ENCODE measurements at places on chromosomes 13 and 19.

- peak; percentile 43 for DNase-seq
Measured at GRCh38 chr13:87274209-87274819, 396.9 kb upstream of the SLITRK5 start.

DNA sequence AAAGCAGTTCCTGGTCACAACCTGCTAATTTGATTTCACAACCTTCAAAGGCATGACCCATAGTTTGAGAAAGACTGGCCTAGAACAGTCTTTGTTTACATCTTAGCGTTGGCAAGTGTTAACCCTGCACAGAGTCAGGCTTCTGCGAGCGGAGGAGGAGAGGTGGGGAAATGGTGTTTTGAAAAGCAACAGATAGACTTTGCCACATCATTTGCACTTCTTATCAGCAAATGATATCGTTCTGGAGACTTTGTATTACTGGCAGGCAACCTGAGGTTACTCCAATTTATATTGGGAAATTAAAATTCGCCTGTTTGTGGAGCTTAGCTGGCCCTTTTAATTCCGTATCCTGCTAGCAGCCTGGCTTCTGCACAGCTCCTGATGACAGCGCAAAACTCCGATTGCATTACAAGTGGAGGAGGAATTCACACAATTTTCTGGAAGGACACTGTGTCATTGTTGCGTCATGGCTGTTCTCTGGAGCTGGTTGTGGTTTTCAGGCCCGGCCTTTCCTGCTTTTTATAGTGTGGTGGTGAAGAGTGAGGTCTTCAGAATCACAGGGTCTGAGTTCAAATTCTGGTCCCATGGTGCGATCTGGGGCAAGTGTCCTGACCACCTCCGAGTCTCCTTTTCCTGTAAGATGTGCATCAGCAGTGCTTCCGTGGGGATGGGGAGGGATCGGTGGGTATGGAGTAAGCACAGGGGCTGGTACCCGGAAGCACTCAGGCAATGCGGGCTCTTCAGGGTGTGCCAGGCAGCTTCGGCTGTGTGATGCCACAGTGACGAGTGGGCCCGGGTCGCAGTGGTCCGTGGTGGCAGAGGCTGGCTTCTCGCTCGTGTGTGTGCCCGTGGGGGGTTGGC lies 49.1 kb upstream of the EHD2 start:
- peak; percentile 99 for DNase-seq

DNA sequence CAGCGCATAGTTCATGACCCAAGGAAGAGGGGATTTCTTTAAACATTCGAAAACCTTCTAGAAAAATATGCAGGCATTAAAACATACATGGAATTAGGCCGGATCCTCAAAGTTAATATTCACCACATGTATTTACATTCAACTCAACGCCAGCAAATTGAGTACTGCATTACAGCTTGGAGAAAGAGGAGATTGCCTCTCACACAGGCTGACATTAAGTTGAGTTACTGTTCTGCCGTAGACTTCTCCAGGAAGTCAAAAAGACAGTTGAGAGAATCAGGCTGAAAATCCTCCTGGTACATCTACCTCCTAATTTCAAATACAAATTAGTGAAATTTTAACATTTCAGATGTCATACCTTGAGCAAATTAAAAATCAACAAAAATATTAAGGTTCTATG lies 195.7 kb downstream of the URI1 start:
- no peak for DNase-seq

- DNase-seq: no peak
Measured at GRCh38 chr13:106110241-106110855, 425.1 kb downstream of the EFNB2 start.

DNA sequence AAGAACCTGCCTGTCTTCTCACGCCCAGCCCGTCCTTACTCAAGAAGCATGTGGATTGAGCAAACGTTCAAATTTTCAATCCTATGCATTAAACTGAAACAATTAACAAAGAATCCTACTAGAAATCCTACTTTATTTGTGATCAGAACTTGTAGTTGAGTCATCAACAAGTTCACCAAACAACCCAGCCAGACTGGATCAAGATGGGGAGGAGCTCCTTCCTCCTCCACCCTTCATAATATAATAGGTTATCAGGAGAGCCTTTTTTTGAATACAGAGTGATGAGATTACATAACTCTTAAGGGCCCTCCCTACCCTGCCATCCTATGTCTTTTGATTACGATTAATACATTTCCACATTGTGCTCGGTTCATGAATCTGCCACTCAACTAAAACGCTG lies 32.7 kb downstream of the SOX21 start:
- DNase-seq: no peak

GRCh38 chr13:31674051-31674450 lies 65.3 kb upstream of the RXFP2 start:
- DNase-seq: peak; percentile 51

GRCh38 chr19:5843295-5843927 lies 3.9 kb upstream of the FUT6 start:
- no peak for DNase-seq

- DNase-seq: no peak
Measured at GRCh38 chr13:110817143-110817542, 97.7 kb downstream of the ANKRD10 start.

DNA sequence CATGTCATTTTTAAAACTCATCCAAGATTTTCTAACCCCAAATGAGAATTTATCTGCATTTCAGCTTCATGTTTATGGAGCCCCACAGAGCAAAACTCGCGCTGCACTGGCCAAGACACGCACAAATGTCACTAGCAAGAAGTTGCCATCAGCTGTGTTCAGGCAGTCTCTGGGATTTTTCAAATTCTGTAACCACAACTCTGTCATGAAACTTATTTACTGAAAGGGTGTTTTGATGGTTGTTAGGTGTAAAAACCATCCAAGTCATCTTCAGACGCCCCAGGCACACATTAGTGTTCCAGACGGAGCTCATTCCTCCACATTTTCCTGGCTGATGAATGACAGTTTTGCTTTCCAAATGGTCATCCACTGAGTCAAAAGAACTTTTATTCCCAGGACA lies 63.4 kb downstream of the SLC7A1 start:
- no peak for DNase-seq

- DNase-seq: no peak
Measured at GRCh38 chr13:109235901-109236300, 550.5 kb downstream of the IRS2 start.

DNA sequence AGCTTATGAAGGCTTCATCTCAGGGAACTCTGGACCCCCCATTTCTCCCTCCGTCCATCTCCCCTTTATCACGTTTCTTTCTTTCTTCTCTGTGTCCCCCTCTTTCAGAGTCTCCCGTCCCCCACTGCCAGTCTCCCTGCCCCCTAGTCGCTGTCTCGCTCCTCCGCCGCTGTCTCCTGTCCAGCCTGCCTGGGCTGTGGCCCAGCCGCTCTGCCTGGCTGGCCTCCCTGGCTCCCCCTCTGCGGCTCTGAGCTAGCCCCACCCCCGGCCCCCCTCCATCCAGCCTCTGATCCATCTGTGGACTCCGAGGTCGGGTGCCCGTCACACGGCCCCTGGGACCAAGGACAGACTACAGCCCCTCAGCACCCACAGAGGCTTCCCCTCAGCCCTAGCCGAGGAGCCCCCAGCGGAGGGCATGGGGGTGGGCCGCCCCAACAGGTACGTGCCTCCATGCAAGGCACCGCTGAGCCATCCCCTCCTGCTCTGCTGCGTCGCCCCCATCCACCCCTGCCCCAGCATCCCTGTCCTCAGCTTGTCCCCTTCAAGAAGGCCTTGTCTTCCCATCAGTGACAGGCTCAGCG lies 1.1 kb upstream of the KCNJ14 start:
- DNase-seq: no peak

- peak; percentile 10 for DNase-seq
Measured at GRCh38 chr13:26759907-26760831, at the start of gene GPR12. TSS of gene GPR12 (minus strand) at chr13:26760786. CDS start at chr13:26759827, 959 bp downstream.

- DNase-seq: no peak
Measured at GRCh38 chr19:51586103-51586728, 15.1 kb downstream of the ZNF175 start.

DNA sequence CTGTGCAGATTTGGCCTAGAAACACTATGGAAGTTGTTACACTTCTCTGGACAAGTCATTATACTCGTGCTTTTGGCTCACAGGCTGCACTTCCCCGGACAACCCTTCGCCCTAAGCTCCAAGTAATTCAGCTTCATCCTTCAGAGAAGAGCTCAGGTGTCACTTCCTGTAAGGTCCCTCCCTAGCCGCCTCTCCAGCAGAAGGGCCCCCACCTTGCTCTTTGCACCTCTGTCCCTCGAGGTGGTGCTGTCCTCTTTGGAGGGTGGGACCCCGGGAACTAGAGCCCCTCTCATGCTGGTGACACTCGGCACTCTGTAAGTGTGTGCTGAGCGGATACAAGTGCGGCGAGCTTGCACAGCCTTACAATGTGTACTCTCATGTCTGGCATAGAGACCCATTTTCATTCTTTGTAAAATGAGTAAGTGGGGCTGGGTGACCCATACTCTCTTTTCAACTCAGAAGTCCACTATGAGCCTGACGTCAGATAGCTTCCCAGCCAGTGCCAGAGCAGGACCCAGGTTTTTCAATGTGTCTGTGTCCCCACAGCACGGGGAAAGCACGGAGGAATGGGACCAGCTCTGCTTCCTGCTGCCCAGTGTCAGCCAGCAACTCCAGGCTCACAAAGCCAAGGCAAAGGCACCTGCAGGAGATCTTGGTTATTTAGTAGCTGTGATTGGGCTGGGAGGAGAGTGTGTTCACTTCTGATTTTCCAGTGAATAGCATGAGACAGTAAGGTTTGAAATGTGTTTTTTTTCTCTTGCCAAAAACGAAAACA lies 26.9 kb downstream of the CHAMP1 start:
- no peak for DNase-seq
